Kidney (tissue), 22 donors: ENCODE measurements at places on chromosomes 1 and 21.

DNA sequence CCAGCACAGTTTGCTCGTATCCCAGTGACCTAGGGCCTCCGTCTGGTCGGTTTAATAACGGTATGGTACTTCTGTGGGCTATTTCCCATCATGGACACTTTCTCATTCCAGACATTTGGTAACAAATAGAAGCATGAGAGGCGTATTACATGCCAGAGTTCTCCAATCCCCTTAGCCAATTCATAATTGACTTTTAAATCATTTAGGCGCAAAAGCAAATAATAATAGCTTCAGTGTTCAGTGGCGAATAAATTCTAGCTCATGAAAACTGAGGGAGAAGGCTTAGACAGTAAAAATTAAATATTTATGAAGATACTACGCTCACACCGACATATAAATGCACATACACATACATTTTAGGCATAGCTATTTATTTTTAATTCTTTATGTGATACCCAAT, 50.6 kb downstream of the CD247 start:
- no peak for DNase-seq

GRCh38 chr1:1092894-1093609, 18.9 kb upstream of the RNF223 start:
- DNase-seq = peak; percentile 52

GRCh38 chr1:30422251-30422650, 301.1 kb downstream of the MATN1 start:
- DNase-seq = no peak

- no peak for DNase-seq
Observed at GRCh38 chr1:196442366-196442765, 165.9 kb downstream of the KCNT2 start.

- no peak for DNase-seq
Observed at GRCh38 chr1:173302890-173303829, 96.0 kb upstream of the TNFSF4 start.

- peak; percentile 90 for DNase-seq
Observed at GRCh38 chr1:212700223-212700891, 717 bp upstream of the BATF3 start.

DNA sequence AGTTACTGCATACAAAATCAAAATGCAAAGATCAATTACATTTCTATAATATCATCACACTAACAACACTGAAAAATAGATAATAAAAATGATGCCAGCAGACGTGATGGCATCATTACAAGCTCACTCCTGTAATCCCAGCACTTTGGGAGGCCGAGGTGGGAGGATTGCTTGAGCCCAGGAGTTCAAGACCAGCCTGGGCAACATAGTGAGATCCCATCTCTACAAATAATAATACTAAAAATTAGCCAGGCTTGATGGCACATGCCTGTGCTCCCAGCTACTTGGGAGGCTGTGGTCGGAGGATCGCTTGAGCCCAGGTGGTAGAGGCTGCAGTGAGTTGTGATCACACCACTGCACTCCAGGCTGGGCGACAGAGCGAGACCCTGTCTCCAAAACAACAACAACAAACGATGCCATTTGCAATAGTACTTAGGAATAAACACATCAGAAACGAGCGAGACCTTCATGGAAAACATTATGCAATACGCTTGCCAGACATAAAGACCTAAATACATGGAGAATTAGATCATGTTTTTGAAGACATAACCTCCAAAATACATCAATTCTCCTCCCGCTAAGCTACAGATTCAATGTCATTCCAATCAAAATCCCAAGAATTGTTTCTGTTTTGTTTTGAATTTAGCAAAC, 86.6 kb upstream of the ERRFI1 start:
- no peak for DNase-seq

DNA sequence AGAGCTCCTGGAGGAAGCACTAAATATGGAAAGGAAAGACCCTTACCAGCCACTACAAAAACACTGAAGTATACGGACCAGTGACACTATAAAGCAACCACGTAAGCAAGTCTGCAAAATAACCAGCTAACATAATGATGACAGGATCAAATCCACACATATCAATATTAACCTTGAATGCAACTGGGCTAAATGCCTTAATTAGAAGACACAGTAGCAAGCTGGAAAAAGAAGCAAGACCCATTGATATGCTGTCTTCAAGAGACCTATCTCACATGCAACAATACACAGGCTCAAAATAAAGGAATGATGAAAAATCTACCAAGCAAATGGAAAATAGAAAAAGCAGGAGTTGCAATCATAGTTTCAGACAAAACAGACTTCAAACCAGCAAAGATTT, 31.0 kb downstream of the C1orf185 start:
- DNase-seq = no peak

DNA sequence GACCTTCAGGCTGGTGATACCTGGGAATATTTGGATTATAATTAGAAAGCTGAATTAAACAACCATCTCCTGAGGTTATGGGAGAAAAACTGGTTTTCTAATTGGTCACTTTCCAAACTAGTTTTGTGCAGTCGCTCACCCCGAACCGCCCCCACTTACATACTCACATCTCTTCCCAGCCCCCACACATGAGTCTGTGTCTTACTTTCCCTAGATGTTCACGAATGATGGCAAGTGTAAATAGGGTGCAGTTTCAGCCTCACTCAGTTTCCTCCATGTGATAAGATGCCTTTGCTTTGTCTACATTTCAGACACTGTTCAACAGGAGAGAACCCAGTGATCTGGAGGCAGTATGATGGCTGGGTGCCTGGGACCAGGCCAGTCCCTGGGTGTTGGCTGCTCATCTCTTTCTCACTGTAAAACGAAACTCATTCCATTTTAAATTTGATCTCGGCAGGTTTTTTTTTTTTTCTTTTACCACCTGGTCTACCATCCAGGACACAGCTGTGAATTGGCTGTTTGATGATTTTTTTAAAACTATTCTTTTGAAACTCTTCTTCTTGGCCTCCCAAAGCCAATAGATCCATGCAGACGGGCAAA, 164.3 kb upstream of the RAB4A start:
- no peak for DNase-seq
